ENCODE measurements at places on chromosomes 5 and 9. TPM values are rescaled to one million over a fixed set of nuclear protein-coding genes. Genes with fewer than 3 reads are reported as not detected.

Gene FABP6
- not detected for total RNA-seq

- no peak for DNase-seq
Observed at GRCh38 chr5:74648835-74649293, 8.3 kb upstream of the ENC1 start.

GRCh38 chr9:30677221-30677620 lies 1707.2 kb upstream of the ACO1 start:
- DNase-seq: no peak

Gene MSANTD3
- 64.5 TPM for total RNA-seq

- no peak for DNase-seq
Observed at GRCh38 chr9:33388110-33388994, 14.0 kb downstream of the AQP7 start.

Gene DDX4
- not detected for total RNA-seq

DNA sequence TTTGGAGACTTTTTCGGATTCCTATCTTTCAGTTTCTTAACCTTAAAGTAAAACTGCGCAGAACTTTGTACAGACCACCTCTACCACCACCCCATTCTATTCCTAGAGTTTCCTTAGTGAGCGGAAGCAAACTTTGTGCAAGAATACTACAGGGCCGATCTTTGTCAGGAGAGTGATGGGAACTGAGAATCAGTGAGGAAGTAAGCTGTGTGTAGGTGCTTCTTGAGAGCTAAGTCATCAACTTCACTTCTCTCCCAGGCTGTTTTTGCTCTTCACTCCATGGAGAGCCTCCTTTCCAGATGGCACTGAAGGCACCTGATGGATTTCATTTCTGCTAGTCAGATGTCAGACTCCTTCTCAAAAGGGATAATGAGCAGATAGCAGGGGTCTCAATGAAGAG lies 127.3 kb downstream of the SPATA31D1 start:
- DNase-seq: no peak

DNA sequence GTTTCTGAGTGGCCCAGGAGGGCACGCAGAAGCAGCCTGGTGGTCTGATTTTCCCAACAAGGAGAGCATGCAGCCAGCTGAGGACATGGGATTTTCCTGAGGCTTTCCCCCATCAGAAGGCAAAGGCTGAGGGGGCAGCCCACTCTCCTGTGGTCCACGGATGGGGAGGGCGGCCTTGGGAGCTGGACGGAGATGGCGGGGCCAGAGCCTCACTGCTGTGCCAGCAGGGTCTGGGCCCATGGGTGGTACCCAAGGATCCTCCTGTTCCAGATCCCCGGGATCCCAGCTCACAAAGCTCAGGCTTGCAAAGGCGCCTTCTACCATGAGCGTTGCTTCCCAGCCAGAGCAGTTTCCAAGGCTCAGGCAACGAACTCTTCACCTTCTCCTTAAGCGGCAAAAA lies 39.0 kb upstream of the SLC12A7 start:
- DNase-seq: no peak

GRCh38 chr9:133534346-133535291 lies at the start of gene ADAMTSL2:
Gene ADAMTSL2 (plus strand): TSS chr9:133534704. CDS start chr9:133536713, 2,009 bp downstream.
- DNase-seq: no peak

DNA sequence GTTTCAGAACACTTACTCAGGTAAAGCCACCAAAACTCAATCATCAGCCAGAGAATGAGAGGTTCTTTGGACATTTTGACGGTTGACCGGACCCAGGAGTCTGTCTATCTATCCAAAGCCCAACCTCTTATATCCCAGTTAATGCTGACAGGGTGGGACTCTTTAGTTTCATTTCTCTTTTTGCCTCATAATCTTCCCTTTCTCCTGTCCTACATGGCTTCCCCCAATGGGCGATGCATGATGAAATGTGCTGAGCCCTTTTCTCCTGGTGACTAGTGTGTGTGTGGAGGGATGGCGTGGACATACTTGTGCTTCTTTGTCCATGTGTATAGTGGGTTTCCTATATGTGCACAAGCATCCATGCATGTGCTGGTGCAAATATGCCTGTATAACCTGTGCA lies at the start of gene TIMD4:
TIMD4 (minus strand) TSS at position 102 of the 400 bp plus-strand sequence; CDS start at position 74, 28 bp downstream.
- no peak for DNase-seq

DNA sequence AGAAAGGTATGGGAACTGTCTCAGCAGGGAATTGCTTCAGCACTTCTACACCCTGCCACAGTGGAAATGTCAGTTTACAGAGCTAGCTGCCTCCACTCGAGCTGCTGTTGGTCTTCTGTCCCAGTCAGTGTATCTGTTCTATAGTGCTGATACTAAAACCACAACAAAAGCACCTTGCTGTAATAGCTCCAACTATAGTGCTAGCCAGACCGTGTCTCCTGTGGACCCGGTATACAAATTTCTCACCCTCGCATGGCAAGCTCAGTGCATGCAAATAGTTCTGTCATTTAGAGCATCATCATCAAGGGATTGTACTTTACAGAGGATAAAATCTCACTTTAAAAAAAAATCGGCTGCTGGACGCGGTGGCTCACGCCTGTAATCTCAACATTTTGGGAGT lies 51.5 kb upstream of the IQGAP2 start:
- no peak for DNase-seq

DNA sequence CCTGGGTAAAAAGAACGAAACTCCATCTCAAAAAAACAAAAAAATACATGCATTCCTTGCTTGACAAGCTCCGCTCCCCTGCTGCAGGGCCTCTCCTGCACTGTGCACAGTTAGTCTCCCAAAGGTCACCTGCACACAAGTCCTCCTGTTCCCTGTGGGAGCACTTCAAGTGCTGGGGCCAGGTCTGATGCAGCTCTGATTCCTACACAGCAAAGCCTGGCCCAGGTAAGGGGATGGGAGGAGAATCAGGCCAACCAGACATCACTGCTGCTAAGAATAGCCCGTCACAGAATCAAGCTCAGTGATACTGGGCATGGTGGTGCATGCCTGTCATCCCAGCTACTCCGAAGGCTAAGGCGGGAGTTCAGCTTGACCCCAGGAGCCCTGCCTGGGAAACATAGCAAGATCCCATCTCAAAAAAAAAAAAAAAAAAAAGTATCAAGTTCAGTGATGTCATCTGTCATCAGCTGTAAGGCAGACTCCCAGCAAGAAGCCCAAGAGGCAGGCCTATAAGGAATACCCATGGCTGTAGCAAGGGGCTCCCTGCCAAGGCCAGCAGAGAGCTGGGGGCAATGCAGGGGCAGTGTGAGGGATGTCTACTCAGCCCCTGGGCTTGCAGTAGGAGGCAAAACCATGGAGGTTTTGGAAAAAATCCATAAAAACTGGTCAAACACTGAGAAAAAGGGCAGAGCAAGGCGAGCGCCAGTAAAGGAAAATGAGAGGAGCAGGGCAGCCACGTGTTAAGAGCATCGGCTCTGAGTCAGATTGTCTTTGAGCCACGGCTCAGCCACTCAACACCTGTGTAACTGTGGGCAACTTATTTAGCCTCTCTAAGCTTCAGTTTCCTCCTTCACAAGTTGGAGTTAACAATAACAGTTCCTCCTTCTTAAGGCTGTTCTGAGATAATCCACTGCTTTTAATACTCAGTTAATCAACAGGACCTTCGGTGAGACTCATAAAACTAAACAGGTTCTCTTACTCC lies 3.2 kb downstream of the TPM2 start:
- DNase-seq: peak; percentile 89

DNA sequence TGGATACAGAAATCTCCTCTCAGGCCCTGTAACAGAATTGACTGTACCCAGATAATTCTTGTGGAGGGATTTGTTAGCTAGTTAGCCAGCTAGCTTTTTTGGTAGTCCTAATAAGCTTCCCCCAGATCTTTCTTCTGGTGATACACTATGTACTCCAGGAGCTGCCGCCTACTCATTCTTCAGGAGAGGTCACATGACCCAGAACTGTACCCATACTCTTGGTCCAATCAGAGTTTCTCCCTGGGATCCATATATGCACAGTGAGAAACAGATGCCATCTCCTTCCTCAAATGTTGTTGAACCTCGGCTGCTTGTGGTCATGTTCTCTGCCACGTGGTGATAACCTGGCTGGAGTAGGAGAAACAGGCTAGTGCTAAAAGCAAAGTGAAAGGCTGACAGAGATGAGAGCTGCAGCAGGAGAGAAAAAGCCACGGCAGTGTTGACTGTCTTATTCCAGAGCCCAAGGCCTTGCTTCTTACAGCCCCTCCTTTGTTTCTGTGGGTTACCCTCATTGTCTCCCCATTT lies 123.0 kb upstream of the RFX3 start:
- no peak for DNase-seq

Gene SAP30L
- 53.2 TPM for total RNA-seq

DNA sequence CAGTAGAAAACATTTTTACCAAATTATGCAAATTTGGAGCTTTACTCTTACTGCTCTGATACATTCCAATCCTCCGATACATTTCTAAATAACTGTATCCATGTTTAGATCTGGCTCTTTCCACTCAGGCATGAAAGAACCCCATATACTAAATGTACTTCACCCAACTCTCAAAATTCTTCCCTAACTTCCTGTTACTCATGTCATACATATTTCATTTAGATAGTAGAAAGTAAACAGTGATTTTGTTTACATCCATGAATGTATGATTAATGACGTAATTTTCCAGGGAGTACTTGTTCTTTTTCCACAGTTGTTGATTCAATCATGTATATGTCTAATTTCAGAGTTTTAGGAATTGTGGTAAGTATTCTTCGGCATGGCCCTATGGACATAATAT lies 1426.5 kb upstream of the C9orf72 start:
- DNase-seq: no peak

Gene PPP1R26
- total RNA-seq: 19.5 TPM

- DNase-seq: no peak
Observed at GRCh38 chr5:76403766-76404222, 709 bp downstream of the IQGAP2 start.

Gene PCDHA2
- 0.99 TPM for total RNA-seq

- no peak for DNase-seq
Observed at GRCh38 chr5:149679876-149680809, 50.0 kb upstream of the PPARGC1B start.

Gene ZFAND5
- total RNA-seq: 233 TPM

Gene C9orf50
- not detected for total RNA-seq

DNA sequence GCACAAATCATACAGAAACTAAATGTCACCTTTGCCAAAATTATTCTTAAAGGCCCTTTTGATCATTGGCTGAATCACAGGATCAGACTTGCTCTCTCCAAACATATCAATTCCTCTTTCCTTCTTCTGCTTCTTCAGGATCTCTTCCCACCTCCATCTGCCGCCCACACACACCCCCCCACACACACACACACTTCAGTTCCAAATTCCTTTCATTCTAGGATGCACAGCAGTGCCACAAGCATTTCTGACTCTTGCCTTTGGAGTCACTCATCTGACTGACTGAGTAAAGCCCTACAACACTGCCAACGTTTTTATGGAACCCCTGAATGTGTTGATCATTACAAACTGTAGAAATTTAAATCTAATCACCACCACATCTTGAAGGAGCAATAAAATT lies 22.9 kb downstream of the DNAH5 start:
- no peak for DNase-seq

GRCh38 chr5:55507574-55507973 lies 27.2 kb downstream of the PLPP1 start:
- DNase-seq: no peak

- DNase-seq: no peak
Observed at GRCh38 chr5:78964889-78965288, 20.2 kb downstream of the ARSB start.

DNA sequence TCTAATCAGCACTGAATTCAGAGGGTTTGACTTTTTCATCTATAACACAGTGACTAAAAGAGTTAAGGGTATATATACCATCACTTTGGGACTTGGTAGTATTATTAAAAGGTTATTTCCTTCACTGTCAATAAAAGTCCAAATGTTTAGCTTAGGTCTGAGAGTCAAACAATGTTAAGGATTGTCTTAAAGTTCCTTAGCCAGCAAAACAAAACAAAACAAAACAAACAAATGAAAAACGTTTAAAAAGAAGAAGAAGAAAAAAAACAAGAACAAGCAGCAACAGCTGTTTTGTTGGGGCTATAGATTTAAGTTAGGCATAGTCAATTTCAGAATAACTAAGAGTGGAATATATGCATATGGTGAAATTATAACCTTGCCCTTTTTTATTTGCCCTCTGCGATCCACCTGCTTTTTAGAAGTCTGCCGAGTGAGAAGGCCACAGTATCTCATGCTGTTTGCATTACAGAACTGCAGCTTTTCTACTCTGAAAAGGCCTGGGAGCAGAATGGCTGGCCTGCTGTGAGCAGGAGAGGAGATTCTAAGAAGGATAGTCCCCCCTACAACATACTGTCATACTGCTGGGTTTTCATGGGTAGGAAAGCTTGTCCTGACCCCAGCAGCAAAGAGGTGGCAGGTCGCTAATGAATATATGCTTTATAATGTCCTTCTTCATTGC lies 141.7 kb downstream of the NTRK2 start:
- no peak for DNase-seq

GRCh38 chr9:129999141-129999510 lies 43.9 kb downstream of the FNBP1 start:
- DNase-seq: no peak

GRCh38 chr9:83166372-83166771 lies 103.4 kb upstream of the RASEF start:
- DNase-seq: no peak

Gene CDX1
- total RNA-seq: 1.0 TPM

DNA sequence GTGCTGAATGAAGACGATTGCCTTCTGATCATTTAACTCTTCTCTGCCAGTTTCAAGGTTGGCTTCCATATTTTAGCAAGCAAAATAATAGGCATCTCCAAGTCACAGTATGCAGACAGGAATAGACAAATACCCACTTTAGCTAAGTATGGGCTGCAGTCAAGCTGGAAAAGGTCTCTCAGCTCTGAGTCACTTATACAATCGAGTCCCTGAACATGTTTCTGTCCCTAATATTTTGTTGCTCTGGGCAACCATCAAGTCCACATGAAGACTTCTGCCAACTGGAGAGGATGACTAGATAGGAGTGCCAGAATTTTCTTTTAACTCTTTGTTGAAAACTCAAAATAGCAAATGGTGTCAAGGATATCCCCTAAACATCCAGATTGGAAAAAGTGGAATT lies 575.3 kb downstream of the RAB3C start:
- no peak for DNase-seq

- no peak for DNase-seq
Observed at GRCh38 chr5:13745508-13745907, 199.0 kb downstream of the DNAH5 start.

Gene IFNA2
- not detected for total RNA-seq

DNA sequence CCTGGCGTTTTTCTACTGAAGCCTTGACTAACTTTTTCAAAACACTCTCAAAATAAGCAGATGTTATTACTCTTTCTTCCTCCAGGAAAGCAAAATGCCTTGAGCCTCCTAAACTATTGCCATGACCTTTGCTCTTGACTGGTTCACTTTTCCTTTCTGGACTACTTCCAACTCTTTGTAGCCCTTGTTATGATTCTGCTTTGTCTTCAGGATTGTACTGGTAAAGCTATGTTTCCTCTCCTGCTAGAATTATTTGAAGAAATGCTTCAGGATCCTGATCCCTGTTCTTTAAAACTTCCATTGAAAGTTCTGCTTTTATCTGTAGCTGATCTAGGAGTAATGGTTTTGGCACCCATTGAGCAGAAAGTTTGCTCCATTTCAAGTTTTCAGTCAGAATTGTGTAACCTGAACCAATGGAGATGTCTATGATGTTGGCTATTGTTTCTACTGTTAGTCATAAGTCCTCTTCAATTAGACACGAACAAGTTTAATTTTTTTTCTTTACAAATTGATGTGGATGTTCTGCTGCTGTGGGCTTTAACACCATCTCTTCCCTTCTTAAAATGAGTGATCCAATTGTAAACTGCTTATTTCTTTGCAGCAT lies 1356.4 kb downstream of the EFNA5 start:
- DNase-seq: no peak

Gene GPR151
- total RNA-seq: not detected

- DNase-seq: no peak
Observed at GRCh38 chr9:98185021-98185567, 7.3 kb downstream of the CORO2A start.
